ENCODE measurements at places on chromosomes 7 and 10. TPM values are rescaled to one million over a fixed set of nuclear protein-coding genes. Genes with fewer than 3 reads are reported as not detected.

GRCh38 chr7:143285470-143285778 is 666 bp downstream of the TMEM139 start:
- no peaks in the 10 kb centered on the region for H3K27me3 ChIP-seq
- no peak for DNase-seq
- H3K27ac ChIP-seq: no peak overlapping the region
- H3K36me3 ChIP-seq: no peaks in the 10 kb centered on the region

DNA sequence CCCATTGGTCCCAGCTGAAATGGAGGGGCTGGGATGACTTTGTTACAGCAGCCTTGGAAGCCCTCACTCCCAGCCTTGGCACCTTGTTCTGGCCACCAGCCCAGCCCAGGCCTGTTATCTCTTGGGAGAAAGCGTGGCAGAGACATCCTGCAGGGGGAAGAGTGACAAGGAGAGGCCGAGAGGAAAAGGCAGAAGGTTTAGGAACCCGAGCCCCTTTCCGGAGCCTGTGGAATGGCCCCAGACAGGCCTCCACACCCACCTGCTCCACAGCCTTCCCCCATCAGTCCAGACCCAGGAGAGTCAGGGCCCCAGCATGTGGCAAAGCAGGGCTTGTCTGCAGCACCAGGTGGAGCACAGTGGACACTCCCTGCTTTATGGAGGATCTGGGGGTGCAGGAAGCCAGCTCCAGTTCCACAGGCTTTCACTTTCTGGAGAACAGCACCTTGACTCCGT is 24.1 kb upstream of the TRIM8 start:
- H3K4me3 ChIP-seq: no peak overlapping the region
- H3K36me3 ChIP-seq: no peaks in the 10 kb centered on the region
- H3K4me1 ChIP-seq: peaks cover 20% of the 10 kb centered on the region
- peak; percentile 61 for DNase-seq
- no peak overlapping the region for H3K27ac ChIP-seq

DNA sequence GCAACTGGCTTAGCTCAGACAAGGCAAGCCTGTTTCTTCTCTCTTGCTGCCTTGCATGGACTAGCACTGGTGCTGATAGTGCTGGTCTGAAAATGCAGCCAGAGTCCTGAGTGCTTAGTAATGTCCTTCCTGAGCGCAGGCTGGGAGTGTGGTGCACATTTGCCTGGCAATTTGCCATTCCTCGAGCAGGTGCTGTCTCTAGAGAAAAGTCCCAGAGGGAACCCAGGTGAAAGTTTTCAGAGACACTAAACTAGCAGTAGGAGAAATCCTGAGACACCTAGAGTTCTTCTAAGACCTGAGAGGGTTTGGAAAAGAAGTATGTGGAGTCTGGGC is 1.9 kb downstream of the SFTPD start:
- no peaks in the 10 kb centered on the region for H3K36me3 ChIP-seq
- no peaks in the 10 kb centered on the region for H3K27me3 ChIP-seq
- no peaks in the 10 kb centered on the region for H3K4me1 ChIP-seq
- no peak overlapping the region for H3K27ac ChIP-seq
- no peak for DNase-seq

DNA sequence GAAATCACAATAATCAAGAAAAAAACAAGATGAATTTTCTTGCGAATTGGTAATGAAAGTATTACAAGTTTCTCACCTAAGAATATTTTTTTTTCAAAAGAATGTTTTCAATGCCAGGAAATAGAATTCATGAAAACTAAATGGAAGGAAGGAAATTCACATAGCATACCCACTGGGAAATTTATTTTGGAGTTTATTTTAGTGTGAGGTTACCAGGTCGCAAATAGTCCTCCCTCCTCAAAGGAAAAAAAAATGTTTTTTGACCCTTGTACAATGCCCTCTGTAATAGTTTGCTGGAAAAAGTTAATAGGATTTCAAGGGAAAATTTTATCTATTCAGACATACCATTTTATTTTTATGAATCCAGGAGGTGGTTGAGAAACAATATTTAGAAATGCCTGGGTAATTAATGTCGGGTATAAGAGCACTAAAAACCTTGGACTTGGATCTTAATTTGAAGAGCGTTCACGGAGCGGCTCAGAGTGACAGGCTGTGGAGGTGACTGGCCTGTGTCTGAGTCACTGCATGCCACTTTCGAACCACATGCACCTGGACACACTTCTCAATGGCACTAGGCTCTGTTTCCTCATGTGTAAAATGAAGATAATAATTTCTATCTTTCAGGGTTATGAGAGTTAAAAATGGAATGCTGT is 28.2 kb downstream of the CUBN start:
- no peak overlapping the region for H3K27ac ChIP-seq
- H3K36me3 ChIP-seq: no peaks in the 10 kb centered on the region
- H3K4me1 ChIP-seq: no peaks in the 10 kb centered on the region
- no peaks in the 10 kb centered on the region for H3K27me3 ChIP-seq
- no peak overlapping the region for H3K4me3 ChIP-seq

- DNase-seq: no peak
- peaks cover 52% of the 10 kb centered on the region for H3K4me1 ChIP-seq
- H3K27me3 ChIP-seq: no peaks in the 10 kb centered on the region
- H3K36me3 ChIP-seq: no peaks in the 10 kb centered on the region
Observed at GRCh38 chr10:61939902-61940301, 38.4 kb downstream of the ARID5B start.

DNA sequence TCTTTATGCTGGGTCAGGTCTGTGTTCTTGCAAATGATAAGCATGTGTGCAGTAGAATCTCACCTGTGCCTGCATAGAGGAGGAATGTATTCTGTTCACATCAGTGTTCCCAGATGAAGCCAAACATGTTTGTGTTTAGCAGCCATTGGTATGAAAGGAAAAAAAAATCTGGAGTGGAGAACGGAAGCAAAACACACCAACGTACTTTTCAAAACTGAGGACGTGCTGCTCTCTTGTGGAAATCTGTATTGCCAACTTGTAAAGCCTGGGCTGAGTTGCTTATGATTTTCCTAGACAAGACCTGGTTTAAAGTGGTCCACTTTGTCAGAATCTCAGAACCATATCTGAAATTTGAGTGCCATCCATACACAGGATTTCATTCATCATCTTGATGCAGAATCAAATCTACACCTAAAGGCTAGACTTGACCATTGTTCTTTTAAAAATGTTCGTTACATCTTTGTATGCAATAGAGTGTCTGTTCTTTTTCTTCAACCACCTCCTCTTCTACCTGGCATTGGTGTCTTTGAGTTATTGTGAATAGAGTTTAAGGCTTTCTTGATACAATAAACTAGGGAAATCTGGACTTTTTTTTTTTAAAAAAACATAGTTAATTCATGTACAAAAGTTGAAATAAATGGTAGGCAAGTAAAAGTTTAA is 367.7 kb downstream of the PHF14 start:
- DNase-seq: no peak
- no peak overlapping the region for H3K27ac ChIP-seq
- no peak overlapping the region for H3K4me3 ChIP-seq
- H3K36me3 ChIP-seq: no peaks in the 10 kb centered on the region
- H3K27me3 ChIP-seq: no peaks in the 10 kb centered on the region

GRCh38 chr7:70647801-70648498 is 484.0 kb upstream of the GALNT17 start:
- H3K27me3 ChIP-seq: no peaks in the 10 kb centered on the region
- H3K4me1 ChIP-seq: no peaks in the 10 kb centered on the region

GRCh38 chr10:126027692-126028091 is 131.3 kb downstream of the FANK1 start:
- no peak for DNase-seq
- no peaks in the 10 kb centered on the region for H3K4me1 ChIP-seq
- no peaks in the 10 kb centered on the region for H3K27me3 ChIP-seq

DNA sequence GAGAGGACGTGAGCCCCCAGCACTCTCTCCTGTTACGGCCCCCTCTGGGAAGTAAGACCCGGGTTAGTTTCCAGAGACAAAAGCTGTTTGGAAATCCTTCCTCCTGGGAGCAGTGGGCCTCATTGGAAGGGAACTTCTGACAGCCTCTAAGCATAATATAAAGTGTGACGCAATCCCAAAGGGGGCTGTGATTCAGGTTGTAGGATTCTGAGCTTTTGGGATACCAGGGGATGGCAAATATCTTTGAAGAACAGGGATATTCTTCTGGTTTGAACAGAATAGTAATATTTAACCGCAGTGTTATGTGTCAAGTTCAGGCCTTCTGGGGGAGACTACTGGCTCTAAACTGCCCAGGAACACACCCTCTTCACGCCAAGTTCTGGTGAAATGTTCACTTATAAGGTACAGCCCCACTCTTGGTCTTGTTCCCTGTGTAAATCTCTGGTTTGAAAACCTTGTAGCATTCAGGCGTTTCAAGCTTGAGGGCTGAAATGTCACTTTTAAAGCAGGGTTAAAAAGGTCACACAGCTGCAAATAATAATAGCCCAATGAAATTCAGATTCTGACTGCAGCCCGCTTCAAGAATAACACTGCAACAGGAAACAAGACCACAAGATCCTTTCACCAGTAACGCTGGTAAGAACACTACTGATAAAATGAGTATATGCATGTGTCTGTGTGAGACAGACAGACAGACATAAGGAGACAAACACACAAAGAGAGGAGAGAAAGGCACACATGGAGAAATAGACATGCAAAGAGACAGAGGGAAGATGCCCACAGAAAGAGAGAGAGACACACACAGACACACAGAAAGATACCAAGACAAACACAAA is 69.0 kb downstream of the CREB5 start:
- H3K4me1 ChIP-seq: no peaks in the 10 kb centered on the region
- no peaks in the 10 kb centered on the region for H3K27me3 ChIP-seq
- DNase-seq: no peak
- H3K27ac ChIP-seq: no peak overlapping the region
- H3K36me3 ChIP-seq: no peaks in the 10 kb centered on the region

- H3K27ac ChIP-seq: no peak overlapping the region
- no peaks in the 10 kb centered on the region for H3K36me3 ChIP-seq
- H3K4me1 ChIP-seq: no peaks in the 10 kb centered on the region
- DNase-seq: no peak
Observed at GRCh38 chr10:77716458-77717317, 79.1 kb upstream of the KCNMA1 start.

- H3K4me1 ChIP-seq: no peaks in the 10 kb centered on the region
- no peak overlapping the region for H3K27ac ChIP-seq
- no peak for DNase-seq
- H3K4me3 ChIP-seq: no peak overlapping the region
Observed at GRCh38 chr7:121620206-121620605, 224.1 kb upstream of the FAM3C start.

DNA sequence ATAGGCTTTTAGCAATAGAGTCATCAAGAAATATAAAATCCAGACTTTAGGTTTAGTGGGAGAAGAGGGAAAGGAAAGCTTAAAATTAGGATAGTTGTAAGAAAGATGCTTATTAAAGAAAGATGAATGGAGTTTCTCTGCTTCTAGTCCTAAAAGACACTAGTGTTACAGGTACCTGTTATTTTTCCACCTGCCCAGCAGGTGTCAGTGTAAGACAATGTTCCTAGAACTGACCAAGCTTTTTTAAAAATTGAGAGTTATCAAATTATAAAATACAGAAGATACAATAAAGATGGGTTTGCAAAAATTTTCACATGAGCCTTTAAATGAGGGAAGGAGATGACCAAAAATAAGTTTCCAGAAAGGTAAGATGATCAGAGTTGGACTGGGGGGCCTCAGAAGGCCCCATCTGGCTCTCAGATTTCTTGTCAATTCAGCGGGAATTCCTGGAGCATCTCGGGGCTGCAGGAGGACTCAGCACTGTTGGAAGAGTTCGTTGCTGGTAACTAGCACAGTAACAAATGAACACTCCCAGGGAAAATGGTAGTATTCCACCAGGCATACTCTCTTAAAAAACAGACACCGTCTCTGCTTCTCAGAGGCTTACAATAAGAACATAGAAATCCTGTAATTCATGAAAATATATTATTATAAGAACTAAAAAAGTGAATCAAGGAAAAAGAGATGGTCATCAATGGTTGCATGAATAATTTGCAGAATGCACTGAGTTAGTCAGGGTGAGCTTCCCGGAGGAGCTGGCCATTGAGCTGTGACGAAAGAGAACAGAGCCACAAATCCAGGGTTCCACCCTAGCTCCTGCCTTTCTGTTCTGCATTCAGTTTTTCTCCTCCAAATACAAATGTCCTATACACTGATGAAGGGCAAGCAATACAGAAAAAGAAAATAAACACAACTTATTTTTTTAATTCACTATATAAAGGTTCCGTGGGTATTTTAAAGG is 71.8 kb upstream of the PIK3CG start:
- H3K36me3 ChIP-seq: no peaks in the 10 kb centered on the region
- no peak overlapping the region for H3K27ac ChIP-seq
- H3K4me1 ChIP-seq: no peaks in the 10 kb centered on the region
- H3K4me3 ChIP-seq: no peak overlapping the region
- no peak for DNase-seq
- H3K27me3 ChIP-seq: no peaks in the 10 kb centered on the region

GRCh38 chr10:19874791-19875190 is 58.6 kb downstream of the PLXDC2 start:
- no peak overlapping the region for H3K27ac ChIP-seq
- H3K4me3 ChIP-seq: no peak overlapping the region
- DNase-seq: peak; percentile 20

- no peak overlapping the region for H3K4me3 ChIP-seq
- DNase-seq: peak; percentile 35
- H3K4me1 ChIP-seq: peaks cover 8% of the 10 kb centered on the region
- no peaks in the 10 kb centered on the region for H3K27me3 ChIP-seq
Observed at GRCh38 chr10:88270871-88271713, 312.0 kb downstream of the RNLS start.

The NPC1L1 gene
- total RNA-seq: 0.39 TPM

The CYP2E1 gene
- 0.28 TPM for total RNA-seq

The CYP26C1 gene
- total RNA-seq: 0.25 TPM

The DRGX gene
- total RNA-seq: not detected

The FASTK gene
- total RNA-seq: 88.9 TPM

The HOXA9 gene
- total RNA-seq: 16.6 TPM

The SUN3 gene
- not detected for total RNA-seq

The MPP7 gene
- 7.0 TPM for total RNA-seq

Data from adrenal gland (tissue), 19 donors.